ENCODE measurements at places on chromosomes 2 and 18.

DNA sequence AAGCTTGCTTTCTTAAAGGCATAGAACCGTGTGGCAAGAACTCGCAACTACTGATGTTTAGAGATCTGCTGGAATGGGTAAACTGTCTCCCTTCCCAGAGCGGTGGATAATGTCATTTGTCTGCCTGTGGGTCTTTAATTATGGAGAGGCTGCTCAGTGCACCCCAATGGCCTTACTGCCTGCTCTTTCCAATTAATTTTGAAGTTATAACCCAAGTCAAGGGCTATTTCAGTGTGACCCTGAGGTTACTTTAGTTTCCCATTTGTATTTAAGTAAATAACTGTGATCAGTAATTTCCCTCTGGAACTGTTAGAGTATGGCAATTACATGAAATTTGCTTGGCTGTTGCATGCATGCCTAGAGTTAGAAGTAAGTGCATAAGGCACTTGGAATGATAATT is 48.9 kb upstream of the LYPD6 start:
- no peaks in the 10 kb centered on the region for H3K27me3 ChIP-seq
- H3K27ac ChIP-seq: no peak overlapping the region
- no peak for DNase-seq
- H3K36me3 ChIP-seq: no peaks in the 10 kb centered on the region
- no peaks in the 10 kb centered on the region for H3K4me1 ChIP-seq

GRCh38 chr2:239826376-239826775 is 198.8 kb downstream of the NDUFA10 start:
- no peaks in the 10 kb centered on the region for H3K36me3 ChIP-seq
- no peak overlapping the region for H3K4me3 ChIP-seq
- H3K27me3 ChIP-seq: no peaks in the 10 kb centered on the region
- DNase-seq: no peak

DNA sequence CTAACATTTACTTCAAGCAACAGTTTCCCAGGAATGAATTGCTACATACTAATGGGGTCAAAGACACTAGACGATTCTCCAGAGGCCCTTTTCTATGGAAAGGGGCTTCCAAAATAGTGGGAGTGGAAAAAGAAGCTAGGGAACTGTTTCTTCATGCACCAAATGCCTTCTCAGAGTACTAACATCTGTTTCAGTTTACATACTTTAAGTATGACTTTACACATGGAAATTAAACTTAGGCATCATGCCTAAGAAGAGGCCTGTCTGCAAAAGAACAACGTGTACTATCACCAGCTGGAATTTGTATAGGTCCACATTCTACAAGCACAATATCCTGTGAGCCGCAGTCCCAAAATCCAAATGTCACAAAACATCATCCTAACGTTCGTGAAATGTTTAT is 29.4 kb upstream of the WDR75 start:
- no peaks in the 10 kb centered on the region for H3K27me3 ChIP-seq
- peak overlapping the region; percentile 3 for H3K4me3 ChIP-seq
- H3K27ac ChIP-seq: peak overlapping the region; percentile 86
- peaks cover 33% of the 10 kb centered on the region for H3K4me1 ChIP-seq

DNA sequence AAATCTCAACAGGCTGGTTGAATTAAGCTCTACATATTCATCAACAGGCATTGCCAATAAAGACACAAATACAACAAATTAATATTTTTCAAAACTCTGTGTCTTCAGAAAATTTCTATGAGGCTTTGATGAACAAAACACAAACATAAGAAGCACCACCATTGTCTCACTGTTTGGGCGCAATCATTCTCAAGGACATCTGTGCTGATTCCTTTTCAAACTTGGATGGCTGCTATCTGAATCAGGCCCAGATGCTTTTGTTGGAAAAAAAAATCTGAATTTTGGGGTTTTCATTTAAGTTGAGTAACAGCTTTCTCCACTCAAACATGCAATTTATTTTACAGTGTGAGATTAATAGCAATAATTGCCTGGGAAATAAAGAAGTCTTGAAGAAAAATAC is 173.8 kb downstream of the NRXN1 start:
- H3K4me3 ChIP-seq: no peak overlapping the region
- no peak for DNase-seq
- peaks cover 10% of the 10 kb centered on the region for H3K4me1 ChIP-seq
- H3K27ac ChIP-seq: no peak overlapping the region

- no peak overlapping the region for H3K4me3 ChIP-seq
- DNase-seq: no peak
- no peaks in the 10 kb centered on the region for H3K36me3 ChIP-seq
- peaks cover 15% of the 10 kb centered on the region for H3K4me1 ChIP-seq
Observed at GRCh38 chr18:80145196-80145804, 36.2 kb downstream of the ADNP2 start.

GRCh38 chr2:178143481-178143880 is 31.2 kb downstream of the RBM45 start:
- H3K27me3 ChIP-seq: no peaks in the 10 kb centered on the region
- no peak overlapping the region for H3K27ac ChIP-seq
- H3K36me3 ChIP-seq: no peaks in the 10 kb centered on the region
- H3K4me3 ChIP-seq: no peak overlapping the region
- H3K4me1 ChIP-seq: no peaks in the 10 kb centered on the region

DNA sequence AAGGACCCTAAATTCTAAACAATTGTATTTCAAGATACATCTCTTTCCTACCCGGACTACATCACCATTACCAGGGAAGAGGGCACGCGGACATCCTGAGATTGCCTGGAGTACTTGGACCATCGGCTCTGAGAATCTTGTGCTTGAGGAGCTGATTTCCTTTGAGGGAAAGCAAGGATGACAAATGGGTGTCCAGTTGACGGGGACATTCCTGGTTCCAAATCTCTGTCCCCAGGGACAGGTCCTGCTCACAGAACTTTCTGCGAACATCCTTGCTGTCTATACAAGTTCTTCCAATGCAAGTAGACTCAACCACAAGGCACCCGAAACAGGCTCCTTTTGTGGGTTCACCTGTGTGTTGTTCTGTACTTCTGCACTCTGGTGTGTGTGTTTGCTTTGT is 289.5 kb upstream of the MYT1L start:
- H3K27ac ChIP-seq: no peak overlapping the region
- H3K4me3 ChIP-seq: no peak overlapping the region
- H3K4me1 ChIP-seq: no peaks in the 10 kb centered on the region
- no peaks in the 10 kb centered on the region for H3K36me3 ChIP-seq
- no peak for DNase-seq
- no peaks in the 10 kb centered on the region for H3K27me3 ChIP-seq

DNA sequence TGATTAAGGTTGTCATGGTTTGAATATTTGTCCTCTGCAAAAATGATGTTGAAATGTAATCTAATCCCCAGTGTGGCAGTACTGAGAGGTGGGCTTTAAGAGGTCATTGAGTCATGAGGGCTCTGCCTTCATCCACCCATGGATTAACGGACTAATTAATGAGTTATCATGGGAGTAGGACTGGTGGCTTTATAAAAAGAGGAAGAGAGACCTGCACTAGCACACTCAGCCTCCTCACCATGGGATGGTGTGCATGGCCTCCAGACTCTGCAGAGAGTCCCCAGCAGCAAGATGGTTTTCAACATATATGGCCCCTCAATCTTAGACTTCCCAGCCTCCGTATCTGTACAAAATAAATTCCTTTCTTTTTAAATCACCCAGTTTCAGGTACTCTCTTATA is 41.0 kb downstream of the DTNB start:
- H3K4me3 ChIP-seq: no peak overlapping the region
- H3K4me1 ChIP-seq: no peaks in the 10 kb centered on the region
- no peaks in the 10 kb centered on the region for H3K36me3 ChIP-seq
- no peaks in the 10 kb centered on the region for H3K27me3 ChIP-seq

DNA sequence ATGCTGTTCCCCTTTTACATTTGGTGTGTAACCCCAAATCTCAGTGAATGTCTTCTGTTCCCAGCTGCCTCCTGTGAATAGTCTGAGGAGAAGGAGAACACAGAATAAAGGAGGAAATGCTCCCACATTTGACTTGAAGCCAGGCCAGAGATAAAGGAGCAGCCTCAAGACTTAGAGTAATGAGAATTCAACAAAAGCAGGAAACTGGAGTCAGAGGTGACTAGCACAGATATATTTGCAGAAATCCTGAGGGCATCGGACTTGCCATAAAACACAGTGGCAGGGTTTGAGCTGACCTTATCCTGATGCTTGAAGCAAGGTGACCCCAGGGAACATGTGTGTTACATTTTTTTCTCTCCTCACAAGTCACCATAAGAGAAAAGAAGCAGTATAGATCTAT is 291.4 kb upstream of the RND3 start:
- no peak overlapping the region for H3K4me3 ChIP-seq
- H3K4me1 ChIP-seq: no peaks in the 10 kb centered on the region
- no peak for DNase-seq
- H3K27me3 ChIP-seq: no peaks in the 10 kb centered on the region
- H3K27ac ChIP-seq: no peak overlapping the region

DNA sequence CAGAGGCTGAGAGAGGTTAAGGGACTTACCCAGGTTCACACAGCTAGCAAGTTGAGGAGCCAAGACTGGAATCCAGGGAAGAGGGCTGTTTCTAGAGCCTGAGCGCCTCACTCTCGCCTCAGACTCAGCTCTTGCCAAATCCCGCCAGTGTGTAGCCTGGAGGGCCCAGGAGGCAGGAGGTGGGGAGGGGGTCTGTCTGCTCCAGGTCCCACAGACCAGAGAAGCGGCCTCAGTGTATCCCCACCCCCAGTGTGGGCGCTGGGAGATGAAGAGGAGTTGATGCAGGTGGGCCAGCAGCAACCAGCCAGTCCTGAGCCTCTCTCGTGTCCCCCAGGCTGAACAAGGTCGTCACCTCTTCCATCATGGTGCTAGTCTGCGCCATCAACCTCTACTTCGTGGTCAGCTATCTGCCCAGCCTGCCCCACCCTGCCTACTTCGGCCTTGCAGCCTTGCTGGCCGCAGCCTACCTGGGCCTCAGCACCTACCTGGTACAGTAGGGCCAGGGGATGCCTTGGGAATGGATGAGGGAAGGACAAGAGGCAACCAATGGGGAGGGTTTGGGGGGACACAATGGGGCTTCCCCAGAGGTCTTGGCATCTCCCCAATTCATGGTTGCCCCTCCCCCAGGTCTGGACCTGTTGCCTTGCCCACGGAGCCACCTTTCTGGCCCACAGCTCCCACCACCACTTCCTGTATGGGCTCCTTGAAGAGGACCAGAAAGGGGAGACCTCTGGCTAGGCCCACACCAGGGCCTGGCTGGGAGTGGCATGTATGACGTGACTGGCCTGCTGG is 5.2 kb upstream of the CTDSP1 start:
- peaks cover 14% of the 10 kb centered on the region for H3K4me1 ChIP-seq
- H3K27ac ChIP-seq: no peak overlapping the region
- H3K36me3 ChIP-seq: no peaks in the 10 kb centered on the region
- H3K27me3 ChIP-seq: no peaks in the 10 kb centered on the region
- no peak overlapping the region for H3K4me3 ChIP-seq
- DNase-seq: no peak

DNA sequence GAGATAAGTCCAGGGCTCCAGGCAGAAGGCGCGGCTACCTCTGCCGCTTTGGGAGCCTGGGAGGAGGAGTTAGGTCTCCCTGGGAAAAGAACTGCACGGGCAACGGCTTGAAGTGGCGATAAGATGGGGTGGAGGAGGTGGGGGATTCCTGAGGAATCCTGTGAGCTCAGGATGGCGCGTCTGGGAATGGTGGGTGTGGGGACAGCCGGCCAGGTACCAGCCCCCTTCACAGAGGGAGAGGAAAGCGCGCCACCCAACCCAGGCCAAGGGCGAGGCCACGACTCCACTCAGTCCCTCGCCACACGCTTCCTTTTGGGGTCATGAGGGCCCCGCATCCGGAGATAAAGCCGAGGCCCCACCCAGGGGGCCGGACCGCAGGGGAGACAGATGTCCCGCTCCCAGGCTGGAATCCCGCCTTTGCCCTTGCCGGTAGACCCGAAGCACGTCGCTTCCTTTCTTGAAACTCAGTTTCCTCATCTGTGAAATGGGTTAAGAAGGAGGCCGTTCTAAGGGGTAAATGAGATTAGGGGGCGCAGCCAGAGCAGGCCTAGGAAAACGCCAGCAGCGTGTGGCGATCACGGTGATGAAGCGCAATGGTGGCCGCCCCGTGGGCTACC is 1.7 kb upstream of the CTDSP1 start:
- H3K27ac ChIP-seq: peak overlapping the region; percentile 99
- peaks cover 14% of the 10 kb centered on the region for H3K36me3 ChIP-seq
- peak overlapping the region; percentile 79 for H3K4me3 ChIP-seq
- no peaks in the 10 kb centered on the region for H3K27me3 ChIP-seq

- DNase-seq: no peak
- no peaks in the 10 kb centered on the region for H3K4me1 ChIP-seq
- H3K27me3 ChIP-seq: no peaks in the 10 kb centered on the region
- peak overlapping the region; percentile 79 for H3K4me3 ChIP-seq
Observed at GRCh38 chr18:2847317-2848246, 776 bp downstream of the EMILIN2 start.

DNA sequence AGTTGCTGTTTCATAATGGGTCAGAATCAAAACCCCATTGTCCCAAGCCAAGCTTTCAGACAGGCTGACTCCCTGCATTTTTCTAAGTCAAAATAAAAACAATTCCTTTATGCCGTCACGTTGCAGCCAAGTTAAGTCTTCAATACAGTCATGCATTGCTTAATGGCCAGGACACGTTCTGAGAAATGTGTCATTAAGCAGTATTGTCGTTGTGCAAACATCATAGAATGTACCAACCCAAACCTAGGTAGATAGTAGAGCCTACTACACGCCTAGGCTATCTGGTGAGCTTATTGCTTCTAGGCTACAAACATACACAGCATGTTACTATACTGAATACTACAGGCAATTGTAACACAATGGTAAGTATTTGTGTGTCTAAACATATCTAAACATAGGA is 160.4 kb upstream of the FOSL2 start:
- H3K4me3 ChIP-seq: no peak overlapping the region
- H3K27me3 ChIP-seq: no peaks in the 10 kb centered on the region
- H3K36me3 ChIP-seq: no peaks in the 10 kb centered on the region
- peaks cover 6% of the 10 kb centered on the region for H3K4me1 ChIP-seq
- no peak for DNase-seq

DNA sequence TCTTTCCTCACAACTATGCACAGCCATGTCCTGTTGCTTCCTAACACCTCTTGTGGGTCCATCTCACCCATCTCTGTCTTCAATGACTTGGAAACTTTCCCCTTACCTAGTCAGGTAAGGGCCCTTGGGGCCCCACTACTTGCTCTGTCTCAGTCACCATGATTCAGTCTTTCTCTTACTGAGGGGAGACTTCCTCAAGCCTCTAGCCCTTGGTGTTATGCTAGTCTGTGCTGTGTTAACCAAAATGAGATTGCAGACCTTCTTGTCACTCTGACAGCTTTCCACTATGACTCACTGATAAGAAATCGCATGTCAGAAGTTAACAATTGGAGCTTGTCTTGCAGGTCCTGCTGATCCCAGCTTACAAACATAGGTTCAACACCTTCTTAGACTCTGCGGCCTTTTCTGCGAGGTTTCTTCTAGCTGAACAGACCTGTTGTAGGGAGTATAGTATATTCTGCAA is 65.3 kb downstream of the WDR75 start:
- no peak overlapping the region for H3K27ac ChIP-seq
- no peaks in the 10 kb centered on the region for H3K27me3 ChIP-seq
- peaks cover 4% of the 10 kb centered on the region for H3K4me1 ChIP-seq
- DNase-seq: no peak

All from thoracic aorta (tissue), 2 donors.